HuH-7 (cell line): ENCODE measurements at places on chromosomes 1 and 21.

DNA sequence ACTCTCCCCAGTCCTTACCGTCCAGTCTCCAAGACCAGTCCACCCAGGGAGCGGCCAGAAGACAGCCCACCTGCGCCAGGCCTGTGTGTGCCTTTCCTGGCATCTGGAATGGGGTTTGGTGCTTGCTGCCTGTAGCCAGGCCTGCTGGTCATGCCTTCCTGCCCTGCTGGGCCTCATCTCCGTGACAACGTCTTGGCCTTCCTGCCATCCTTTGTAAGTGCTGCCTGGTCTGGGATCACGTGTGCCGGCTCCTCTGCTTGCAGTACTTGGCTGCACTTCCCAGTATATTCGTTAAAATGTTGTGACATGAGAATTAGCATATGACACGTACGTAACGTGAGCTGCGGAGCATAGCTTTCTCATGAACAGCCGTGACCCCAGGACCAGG is 145.3 kb upstream of the COL6A1 start:
- DNase-seq: no peak

DNA sequence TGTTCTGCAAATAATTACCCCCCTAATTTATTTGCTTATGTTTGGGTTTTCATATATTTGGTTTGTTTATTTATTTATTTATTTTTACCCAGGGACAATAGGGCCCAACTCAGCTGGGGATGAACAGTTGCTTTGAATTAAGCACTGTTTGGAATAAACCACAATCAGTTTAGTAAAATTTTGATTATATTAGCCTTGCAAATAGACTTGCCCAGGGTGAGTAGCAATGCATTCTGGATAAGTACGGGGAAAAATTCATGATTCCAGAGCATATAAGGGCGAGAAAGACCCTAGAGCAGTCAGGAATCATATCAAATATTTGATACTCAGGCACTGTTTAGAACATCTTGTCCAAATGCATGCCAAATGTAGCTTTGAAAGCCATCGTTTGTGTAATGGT is 242.7 kb downstream of the OMA1 start:
- no peak for DNase-seq

- DNase-seq: no peak
These were observed 4.1 kb downstream of the RIPK4 start for GRCh38 chr21:41762753-41763152.

- no peak for DNase-seq
These were observed 15.7 kb downstream of the TFB2M start for GRCh38 chr1:246550402-246550801.

DNA sequence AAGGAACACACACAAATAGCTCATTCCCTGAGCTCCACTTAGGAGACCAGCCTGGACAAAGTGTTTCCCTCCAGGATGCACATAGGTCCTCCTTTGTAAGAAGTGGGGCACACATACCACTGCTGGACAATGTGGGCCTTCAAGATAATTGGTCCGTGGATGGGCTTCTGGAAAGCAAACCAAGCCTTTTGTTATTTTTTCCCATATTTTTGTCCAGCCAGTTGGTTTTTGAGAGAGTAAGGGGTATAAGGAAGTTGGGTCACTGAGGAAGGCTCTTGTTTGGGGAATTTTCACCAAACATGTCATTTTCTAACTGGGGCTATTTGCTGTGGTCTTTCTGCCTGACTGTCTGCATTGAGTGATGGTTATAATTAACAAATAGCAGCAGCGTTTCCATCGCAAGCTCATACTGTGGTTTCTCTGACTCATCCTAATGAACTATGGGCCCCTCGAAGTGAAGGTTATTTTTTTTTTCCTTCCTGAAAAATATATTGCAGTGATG is 306.3 kb upstream of the DUSP10 start:
- no peak for DNase-seq

DNA sequence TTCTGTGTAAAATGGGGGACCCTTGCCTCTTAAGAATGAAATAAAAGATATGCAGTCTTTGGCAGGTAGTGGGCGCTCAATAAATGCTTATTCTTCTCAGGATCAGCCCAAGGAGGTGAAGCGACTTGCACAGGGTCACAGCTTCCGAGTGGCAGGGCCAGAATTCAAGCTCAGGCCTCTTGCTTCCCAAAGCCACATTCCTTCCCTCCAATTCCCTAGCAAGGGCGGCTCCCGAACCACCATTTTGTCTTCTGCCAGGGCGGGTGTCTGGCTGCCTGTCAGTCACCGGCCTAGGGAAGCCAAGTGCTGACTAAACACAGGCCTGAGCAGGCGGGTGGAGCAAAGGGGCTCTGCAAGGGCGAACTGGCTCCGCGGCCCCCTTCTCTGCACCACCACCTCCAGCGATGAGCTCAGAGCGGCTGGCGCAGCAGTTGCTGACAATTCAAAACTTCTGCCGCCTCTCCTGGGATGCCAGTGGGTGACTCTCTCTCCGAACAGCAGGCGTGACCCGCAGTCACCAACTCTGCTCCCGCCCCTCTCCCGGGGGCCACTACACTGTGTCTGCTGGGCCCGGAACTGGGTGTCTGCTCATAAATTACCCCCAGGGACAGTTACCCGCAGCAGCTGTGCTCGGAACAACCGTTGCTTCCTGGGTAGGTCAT is 10.8 kb downstream of the GPR3 start:
- DNase-seq: no peak

DNA sequence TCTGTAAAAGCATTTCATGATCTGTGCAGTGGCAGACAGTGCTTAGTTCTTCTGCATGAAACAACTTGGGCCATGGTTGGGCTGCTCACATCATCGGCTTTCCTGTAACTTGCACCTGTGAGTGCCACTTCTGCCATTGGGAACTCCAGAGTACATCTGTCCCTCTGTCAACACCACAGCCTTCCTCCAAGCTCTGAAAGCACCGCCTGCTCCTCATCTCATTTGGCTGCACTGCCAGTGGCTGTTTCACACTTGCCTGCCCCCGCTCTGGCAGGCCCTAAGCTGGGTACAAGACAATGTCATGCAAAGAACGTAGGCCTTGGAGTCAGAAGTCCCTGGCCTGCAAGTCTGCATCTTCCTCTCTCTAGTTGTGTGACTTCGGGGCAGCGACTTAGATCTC is 46.4 kb downstream of the DDX20 start:
- no peak for DNase-seq

GRCh38 chr1:246309247-246309884 is 197.7 kb downstream of the SMYD3 start:
- no peak for DNase-seq

DNA sequence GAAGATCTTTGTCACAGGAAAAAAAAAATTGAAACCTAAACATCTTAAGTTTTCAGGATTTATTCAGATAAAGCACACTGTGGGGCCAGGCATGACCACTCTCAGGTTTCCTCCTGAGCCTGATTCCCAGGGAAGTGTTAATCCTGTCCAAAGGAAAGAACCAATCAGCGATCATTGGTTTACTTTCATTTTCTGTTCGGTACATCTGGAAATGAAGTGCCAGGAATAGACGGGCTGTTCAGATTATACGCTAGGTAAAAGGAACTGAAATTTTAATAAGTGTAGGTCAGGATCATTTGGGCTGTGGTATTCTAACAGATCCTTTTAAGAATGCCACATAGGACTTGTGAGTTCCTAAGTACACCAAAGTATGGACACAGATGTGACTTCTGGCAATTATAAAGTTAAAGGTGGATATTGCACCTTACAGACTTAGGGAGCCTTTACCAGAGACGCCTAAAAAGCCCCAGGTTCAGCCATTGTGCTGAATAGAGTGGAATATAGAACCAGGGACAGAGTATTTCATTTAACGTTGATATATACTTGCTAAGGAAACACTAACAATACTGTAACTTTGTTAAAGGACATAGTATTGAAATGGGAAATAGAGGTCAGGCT is 9.3 kb upstream of the CACYBP start:
- peak; percentile 12 for DNase-seq
